ENCODE measurements at places on chromosomes 4 and X.

DNA sequence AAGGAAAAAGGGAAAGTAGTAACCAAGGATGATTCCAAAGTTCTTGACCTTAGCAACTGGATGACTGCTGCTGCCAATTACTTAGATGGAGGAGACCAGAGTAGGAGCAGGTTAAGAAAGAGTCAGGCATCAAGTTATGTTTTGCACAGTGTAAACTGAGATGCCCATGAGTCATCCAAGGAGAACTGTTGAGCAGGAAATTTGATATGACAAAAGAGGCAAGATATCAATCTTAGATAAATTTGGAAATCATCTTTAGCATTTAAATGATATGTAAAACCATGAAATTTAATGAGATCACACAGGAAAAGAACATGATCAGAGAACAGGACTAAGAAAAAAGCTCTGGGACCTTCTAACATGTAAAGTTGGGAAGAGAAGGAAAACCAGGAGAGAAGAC is 361.3 kb downstream of the OPHN1 start:
- DNase-seq = no peak

GRCh38 chrX:68934922-68935321 is 106.1 kb downstream of the EFNB1 start:
- no peak for DNase-seq

DNA sequence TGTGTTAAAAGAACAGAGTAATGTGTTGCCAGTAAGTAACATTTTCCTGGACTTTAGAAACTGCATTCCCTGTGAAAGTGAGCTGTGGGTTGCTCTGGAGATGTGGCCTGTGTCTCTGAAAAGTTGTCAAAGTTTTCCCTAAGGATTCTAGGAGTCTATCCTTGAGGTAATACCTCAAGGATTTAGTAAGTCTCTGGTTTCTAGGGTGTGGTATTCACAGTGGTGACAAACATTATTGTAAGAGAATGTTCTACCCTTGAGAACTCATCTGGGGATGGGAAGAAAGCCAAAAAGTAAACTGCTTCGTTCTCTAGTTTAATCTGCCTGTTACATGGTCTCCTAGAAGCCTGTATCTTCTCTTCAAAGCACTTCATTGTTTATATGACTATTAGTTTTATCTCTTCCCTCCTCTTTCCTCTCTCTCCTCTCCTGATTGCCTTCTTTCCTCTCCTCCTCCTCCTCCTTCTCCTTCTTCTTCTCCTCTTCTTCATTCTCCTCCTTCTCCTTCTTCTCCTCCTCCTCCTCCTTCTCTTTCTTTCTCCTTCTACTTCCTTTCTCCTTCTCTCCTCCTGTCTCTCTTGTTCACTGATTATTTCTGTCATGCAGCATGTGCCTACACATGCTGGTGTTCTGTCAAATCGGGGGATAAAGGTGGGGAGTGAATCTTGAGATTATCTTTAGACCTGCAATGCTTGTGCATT is 321.3 kb downstream of the PTTG2 start:
- DNase-seq = no peak

DNA sequence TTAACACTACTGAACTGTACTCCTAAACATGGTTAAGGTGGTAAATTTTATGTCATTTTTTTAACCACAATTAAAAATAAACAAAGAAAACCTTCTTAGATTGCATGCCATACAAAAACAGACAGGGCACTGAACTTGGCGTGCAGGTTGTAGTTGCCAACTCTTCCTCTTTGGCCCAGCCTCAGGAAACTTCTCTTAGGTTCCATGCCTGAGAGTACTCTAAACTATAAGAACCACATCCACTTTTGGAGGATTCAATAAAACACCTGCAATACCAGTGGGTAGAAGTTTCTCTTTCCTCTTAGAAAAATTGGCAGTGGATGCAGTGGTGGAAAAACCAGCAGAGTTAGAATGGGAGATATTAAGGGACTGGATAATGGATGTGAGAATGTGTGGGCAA is 103.4 kb downstream of the LUZP4 start:
- DNase-seq = no peak

GRCh38 chr4:36343501-36344175 is 62.2 kb downstream of the DTHD1 start:
- no peak for DNase-seq

- DNase-seq = no peak
Measured at GRCh38 chr4:26753617-26754016, 107.0 kb upstream of the STIM2 start.

GRCh38 chrX:41291309-41291708 is 42.7 kb upstream of the DDX3X start:
- DNase-seq = no peak

DNA sequence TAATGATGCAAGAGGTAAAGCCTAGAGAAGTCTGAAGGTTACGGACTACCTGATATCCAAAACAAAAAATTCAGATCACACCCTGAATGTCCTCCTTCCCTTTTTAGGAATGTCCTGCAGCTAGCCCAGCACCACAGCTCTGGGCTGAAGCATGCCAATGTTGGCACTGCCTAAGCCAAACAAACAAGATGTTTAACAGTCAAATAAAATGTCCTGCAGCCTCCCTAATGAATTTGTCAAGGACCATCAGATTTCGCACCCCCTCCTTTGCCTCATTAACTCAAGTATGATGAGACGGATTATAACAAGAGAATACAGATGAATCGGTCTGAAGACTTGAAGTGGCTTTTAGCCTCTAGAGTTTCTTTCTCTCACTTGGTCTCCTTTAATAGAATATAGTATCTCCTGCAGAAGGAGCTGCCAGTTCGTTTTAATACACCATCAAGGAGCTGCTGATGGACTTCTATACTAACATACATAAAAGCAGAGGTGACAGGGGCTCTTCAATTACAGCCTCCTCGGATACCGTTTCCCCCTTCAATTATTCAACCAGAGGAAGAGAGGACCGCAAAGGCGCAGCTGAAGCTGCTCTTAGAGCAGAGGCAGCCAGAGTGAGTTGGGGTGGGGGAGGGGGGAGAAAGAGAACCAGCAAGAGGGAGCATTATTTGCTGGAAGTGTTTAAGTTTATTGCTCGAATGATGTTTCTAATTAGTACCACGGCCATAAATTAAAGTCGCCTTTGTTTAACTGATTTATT is 3.0 kb upstream of the MAB21L2 start:
- no peak for DNase-seq

GRCh38 chrX:151852294-151852693 is 60.4 kb upstream of the MAGEA4 start:
- DNase-seq = no peak

DNA sequence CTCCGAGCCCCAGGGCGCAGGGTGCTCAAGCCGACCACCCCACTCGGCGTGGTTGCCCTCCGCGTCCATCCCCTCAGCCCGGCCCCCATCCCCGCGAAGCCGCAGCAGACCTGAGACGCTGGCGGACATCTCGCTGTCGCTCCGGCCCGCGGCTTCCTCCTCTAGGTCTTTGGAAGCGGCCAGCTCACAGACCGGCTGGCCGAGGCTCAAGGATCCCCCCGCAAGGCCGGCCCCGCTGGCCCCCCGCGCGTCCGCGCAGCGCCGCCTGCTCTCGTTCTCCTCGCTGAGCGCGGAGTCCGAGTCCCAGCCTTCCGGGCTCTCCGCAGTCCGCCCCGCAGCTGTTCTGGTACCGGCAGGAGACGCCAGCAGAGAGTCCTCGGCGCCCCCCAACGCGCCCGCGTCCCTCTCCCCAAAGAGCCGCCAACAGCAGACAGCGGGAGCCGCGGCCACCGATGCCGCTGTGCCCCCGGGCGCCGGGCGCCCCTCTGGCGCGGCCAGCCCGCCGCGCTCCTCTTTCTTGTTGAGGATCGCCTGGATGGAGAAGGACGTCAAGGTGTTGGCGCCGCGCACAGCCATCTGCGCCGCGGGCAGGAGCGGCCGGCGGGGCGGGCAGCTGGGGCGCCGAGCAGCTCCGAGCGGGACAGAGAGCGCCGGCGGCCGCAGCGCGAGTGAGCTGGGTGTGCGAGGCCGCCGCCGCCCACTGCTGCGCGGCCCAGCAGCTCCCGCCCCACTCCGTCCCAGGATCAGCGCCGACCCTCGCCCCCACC is at the start of gene NKX3-2:
Gene NKX3-2 (minus strand): TSS at position 670 of the 767 bp plus-strand sequence. CDS start 94 bp downstream, at position 576.
- DNase-seq = no peak

DNA sequence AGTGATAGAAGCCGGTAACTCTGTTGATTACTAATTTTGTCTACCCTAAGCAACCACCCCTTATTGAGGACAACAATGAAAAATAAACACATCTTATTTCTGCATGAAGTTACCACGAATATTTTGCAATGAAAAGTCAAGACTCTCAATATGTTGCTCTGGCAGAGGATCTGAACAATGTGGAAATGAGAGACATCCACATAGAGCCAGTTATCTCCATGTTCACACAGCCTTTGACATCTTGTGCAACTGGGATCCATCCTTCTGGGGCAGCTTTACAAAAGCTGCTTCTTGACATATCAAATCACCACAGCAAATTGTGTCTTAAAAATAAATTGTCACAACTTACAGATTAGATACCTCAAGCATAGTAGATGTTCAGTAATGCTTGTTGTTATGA is 10.2 kb downstream of the EDNRA start:
- no peak for DNase-seq

- no peak for DNase-seq
Measured at GRCh38 chrX:118550792-118551191, 55.2 kb downstream of the DOCK11 start.

DNA sequence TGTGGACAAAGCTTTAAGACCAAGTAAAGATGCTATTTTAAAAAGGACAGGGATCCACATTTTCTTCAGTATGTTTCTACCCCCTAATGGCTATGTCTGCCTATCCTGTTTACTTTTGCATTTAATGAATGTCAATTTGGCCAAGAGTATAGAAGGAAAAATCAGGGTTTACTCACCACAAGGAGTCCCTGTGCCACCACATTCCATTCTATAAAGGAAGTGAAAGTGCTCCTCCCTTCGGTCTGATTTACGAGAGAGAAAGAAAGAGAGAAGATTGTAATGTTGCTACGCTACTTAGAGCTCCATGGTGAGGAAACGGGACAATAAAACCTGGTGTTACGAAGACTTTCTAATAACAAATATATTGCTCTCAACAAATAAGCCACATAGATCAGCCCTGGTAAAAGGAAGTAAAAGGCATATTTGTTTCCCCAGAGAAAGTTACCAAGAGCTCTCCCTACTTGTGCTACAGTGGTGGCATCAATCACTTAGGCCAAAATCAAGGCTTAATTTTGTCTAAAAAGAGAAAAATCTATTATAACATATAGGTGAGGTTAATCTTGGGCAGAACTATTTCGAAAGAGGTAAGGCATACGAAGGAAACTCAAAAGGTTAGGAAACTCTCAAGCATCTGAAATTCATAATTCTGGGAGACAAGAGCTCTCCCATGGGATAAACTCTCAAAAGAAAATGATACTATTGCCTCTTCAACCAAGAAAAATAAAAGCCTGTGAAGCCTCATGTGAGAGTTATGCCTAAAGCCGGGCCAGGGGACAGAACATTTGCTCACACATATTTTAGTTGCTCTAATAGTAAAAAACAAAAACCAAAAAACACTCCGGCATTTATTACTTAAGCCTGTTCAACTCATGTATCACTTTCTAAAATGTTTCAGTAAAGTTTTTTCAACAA is 29.5 kb downstream of the TAPT1 start:
- no peak for DNase-seq

DNA sequence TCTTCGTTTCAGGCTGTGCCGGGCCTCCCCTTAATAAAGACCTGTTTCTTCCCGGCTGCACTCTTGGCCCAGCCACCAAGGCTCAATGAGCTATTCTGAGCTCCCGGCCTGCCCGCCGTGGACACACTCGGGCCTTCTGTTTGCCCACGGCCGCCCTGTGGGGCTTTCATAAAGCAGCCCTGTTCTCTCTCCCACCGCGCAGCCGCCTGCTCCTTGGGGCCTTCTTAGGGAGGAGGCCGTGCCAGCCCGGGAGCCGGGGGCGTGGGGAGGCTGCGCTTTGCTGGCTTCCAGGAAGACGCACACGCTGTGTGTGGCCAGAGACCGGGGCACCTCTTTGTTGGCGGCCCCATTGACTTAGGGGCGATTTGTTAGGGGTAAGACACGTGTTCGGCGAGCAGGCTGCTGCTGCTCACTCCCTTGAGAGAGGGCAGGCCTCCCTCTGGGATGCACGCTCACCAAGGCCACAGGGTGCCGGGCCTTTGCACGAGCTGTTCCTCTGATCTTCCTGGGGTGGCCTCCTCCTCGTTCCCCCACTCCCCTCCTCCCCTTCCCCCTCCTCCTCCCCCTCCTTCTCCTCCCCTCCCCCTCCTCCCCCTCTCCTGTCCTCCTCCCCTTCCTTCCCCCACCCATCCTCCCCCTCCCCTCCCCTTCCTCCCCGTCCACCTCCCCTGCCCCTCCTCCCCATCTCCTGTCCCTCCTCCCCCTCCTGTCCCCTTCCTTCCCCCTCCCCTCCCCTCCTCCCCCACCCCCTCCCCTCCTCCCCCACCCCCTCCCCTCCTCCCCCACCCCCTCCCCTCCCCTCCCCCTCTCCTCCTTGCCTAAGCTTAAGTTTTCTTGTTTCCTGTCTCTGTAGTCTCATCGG is 11.3 kb downstream of the BLOC1S4 start:
- peak; percentile 9 for DNase-seq

DNA sequence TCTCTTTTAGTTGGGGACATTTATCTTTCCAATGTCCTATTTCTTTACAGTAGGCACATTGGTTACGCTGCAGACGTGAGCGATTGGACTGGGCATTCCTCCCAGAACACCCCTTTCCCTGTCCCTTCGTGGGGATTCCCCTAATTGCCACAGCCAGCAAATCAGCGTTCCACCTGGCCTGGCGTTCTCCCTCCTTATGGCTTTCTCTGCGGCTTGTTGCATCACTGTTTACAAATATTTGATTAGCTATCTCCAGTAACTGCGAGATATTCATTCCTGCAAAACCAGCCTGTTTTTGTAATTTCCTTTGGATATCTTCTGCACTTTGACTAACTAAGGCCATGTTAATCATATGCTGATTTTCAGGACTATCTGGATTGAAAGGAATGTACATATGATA is 202.5 kb upstream of the KLF8 start:
- no peak for DNase-seq

DNA sequence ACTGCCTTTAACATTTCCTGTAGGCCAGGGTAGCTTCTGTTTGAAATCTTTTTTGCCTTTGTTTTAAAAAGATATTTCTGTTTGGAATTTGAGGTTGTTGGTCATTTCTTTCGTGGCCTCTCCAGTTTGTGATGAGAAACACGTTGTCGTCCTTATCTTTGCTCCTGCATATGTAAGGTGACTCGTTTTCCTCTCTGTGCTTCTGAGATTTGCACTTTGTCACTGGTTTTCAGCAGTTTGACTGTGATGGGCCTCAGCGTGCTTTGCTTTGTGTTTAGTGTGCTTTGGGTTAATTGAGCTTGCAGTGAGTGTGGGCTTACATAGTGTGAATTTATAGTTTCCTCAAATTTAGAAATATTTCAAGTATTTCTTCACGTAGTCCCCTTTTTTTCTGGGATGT is 81.5 kb downstream of the FAM193A start:
- DNase-seq = no peak

GRCh38 chrX:85859426-85859825 is 187.9 kb downstream of the CHM start:
- DNase-seq = no peak

All from CD4-positive, alpha-beta T cell (primary cell).